ENCODE measurements at places on chromosomes 7 and 10.

DNA sequence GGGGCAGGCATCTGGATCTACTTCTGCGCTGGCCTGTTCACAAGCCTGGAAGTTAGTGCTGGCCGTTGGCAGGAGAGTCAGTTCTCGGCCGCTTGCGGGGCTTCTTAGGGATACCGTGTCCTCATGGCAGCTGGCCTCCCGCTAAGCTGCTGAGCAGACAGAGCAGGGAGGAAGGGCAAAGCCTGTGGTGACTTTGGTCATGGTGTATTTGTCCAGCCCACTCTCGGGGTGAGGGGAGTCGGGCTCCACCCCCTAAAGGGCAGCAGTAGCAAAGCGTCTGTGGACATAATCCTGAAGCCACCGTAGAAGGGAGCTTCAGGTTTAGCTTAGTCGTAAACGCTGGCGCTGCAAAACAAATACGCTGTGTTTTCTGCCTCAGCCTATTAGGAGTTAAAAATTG is 12.2 kb downstream of the UBE3C start:
- no peak for DNase-seq

GRCh38 chr10:123891144-123892071 is at the start of gene CPXM2:
CPXM2 (minus strand) TSS chr10:123891807; CDS start chr10:123891659, 148 bp downstream.
- no peak for DNase-seq

DNA sequence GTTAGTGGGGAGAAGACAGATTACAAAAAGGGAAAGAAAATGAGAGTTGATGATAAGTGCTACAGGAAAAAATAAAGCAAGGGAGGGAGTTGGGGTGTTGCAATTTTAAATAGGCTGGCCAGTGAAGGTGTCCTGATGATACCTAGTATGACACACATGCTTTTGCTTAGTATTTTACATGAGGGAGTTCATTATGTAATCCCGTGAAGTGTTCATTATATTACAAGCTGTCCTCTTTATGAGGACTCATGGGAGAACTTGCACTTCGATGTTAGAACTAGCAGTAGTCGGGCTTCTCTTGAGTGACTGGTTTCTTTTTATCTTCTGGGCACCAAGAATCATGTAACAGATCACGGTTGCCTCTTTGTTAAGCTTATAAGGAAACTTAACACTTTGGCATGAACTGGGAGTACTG is 102.3 kb upstream of the MTPN start:
- no peak for DNase-seq

DNA sequence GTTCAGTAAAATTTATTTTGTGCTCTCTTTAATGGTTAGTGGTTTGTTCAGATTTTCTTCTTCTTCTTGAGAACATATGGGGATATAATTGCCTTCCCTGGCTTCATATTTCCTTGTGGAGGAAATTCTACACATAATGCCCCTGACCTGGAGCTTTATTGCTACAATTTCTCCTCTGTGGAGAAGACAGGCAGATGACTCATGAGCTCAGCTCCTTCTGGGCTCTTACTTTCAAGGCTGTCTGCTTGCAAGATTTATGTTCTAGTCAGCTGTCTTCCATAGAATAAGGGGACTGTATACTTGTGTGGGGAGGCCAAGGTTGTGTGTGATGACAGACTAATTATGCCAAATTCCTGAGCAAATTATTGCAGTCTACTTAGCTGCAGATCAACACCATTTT is 1.6 kb downstream of the LRRD1 start:
- DNase-seq = no peak

DNA sequence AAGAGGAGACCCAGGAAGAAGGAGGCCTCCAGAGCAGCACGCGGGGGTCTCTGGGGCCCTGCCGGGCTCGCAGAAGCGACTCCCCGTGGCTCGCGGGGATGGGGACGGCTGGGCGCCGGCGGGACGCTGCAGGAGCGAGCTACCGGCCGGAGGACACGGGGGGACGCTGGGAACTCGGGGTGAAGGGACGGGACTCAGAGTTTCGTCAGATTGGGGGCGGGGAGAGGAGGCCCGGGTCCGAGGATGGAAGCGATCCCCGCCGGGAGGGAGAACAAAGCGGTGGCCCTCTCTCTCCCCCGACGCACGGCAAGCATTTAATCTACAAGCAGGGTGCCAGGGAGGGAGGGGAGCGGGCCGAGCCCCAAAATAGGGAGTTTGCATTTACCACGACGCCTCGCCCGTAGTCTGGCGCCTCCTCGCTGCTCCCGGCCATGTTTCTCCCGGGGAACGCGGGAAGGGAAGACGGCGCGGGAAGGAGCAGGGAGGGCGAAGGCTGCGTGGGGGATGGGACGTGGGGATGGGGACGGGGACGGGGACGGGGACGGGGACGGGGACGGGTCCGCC is at the start of gene PRTFDC1:
Gene PRTFDC1 (minus strand): TSS at position 464 of the 564 bp plus-strand sequence. CDS start 31 bp downstream, at position 433.
- DNase-seq = peak; percentile 62

- DNase-seq = no peak
These were observed 8.0 kb upstream of the MOGAT3 start for GRCh38 chr7:101208794-101209193.

DNA sequence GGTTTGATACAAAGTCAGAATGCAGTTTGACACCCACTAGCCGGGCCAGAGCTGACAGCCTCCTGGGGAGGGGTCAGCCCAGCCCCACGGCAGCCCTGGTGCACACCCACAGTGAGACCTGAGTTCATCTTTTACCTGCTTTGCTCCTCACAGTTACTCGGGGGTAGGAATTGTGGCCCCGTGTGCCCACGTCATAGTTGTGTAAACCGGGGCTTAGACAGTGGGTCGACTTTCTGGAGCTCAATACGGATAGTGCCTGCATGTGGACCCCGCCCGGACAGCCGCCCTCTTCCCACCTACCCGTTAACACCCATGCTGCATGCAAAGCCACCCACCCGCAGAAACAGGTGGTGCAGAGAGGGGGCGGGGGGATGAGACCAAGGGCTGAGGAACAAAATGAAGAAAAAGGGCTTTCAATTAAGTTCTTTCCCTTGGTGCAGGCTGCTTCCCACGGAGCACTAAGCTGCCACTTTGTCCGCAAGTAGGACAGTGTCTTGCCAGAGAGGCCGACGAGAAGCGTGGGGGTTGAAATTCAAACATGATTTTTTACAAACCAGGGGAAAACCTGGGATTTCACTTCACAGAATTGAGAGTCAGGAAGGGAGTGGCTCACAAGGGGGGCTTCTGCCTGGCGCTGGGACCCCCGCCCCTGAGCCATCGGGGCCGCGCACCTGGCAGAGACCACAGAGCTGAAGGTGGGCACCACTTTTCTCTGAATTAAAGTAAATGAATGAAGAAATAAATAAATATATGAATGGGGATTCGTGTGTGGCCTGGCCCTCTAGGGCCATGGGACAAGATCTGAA is 24.6 kb upstream of the FOXL3 start:
- no peak for DNase-seq

GRCh38 chr7:128215739-128216138 is 25.3 kb upstream of the LEP start:
- DNase-seq = no peak

GRCh38 chr10:123393170-123393569 is 239.0 kb downstream of the BUB3 start:
- DNase-seq = no peak

DNA sequence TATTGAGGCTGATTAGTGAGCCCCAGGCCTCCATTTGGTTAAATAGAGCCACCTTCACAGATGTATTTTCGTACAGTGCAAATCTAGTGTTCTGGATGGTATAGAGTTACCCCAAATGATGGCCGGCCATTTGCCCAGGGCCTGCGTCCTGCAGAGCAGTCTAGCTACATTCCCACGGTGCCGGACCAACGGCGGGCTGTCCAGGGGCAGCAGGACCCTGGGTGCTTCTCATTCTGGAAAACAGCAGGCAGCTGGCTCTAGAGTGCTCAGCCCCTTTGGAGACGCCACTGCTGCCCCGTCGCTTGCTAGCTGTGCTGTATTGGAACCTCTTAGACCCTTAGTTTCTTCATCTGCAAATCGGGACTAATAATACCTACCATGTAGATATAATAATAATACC is 149.1 kb downstream of the RGS10 start:
- DNase-seq = no peak

DNA sequence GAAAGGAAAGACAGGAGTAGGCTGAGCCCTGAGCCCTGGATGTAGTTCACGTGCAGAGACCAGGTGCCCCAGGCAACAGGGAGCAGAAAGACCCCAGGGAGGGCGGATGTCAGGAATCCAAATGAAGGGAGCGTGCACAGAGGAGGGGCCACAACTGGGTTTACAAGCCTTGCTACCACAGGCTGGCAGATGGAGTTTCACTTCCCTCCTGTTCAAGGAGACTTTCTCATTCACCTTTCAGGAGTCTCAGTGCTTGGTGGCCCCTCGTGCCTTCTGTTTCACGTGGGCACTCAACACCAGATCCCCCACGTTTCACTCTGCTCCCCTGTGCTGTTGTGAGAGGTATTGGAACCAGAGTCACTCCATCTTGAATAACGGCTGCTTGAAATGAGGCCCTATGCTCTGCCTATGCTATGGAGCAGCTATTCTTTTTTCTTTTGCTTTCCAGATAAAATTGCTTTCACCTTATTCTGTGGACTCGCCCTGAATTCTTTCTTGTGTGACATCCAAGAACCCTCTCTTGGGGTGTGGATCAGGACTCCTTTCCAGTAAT is 601.4 kb upstream of the IGFBP3 start:
- DNase-seq = no peak

- no peak for DNase-seq
These were observed 74.1 kb downstream of the CRPPA start for GRCh38 chr7:16347066-16347826.

GRCh38 chr10:25125201-25125611 is 49.6 kb upstream of the GPR158 start:
- no peak for DNase-seq

GRCh38 chr10:3781468-3782145 is 3.4 kb downstream of the KLF6 start:
- DNase-seq = no peak

DNA sequence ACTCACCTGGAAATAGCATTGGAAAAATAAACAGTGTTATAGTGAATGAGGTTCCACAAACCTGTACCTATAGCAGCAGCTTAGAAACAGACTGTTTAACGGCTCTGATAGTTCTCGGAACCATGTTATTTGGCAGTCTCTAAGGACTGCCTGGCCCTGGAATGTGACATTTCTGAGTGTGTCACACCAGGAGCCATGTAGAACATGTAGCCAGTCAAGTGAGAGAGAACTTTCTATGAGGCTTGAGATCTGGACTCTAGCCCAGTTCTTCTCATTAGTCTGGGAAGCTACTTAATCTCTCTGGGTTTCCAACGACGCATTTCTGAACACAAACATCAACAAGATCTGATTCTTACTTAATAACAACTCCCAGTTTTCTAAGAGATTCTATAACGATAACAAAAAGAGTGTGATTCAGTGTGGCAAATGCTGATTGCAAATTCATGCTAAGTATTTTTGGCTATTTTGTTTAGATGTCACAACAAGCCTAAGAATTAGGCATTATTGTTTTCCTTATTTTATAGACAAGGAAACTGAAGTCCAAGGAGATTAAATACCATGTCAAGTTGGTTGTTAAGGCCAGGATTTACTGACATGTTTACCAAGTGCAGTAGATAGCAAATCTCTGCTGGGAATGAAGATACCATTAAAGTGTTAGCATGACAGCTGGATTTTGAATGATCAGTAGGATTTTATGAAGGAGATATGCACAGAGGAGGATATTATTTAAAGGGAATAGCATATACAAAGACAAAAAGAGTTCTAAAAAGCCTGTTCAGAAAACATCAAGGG is 47.2 kb downstream of the APBB1IP start:
- no peak for DNase-seq

- no peak for DNase-seq
These were observed 131.3 kb downstream of the FANK1 start for GRCh38 chr10:126027692-126028091.

GRCh38 chr10:75845176-75845947 is 413.9 kb downstream of the LRMDA start:
- no peak for DNase-seq

DNA sequence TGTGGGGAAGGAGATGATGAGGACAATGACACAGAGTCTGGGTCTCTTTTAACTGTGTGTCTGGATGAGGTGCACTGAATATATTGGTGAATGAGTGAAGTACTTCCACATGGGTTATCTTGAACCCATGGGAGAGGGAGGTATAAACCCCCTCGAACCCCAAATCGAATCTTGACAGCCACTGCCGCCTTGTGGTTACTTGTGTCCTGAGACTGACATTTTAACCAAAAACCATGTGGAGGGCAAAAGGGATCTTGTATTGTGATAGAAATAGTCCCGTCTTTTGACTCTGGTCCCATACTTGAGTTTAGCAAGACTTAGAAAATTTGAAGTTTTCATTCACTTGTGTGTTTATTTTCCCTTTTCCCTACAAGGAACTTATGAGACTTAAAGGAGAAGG is 283.3 kb downstream of the PHTF2 start:
- DNase-seq = no peak

GRCh38 chr10:52245547-52245946 is 68.5 kb upstream of the DKK1 start:
- no peak for DNase-seq

GRCh38 chr10:19491166-19491565 is 325.1 kb upstream of the PLXDC2 start:
- DNase-seq = no peak

GRCh38 chr7:264541-265191 is 25.3 kb upstream of the FOXL3 start:
- no peak for DNase-seq

- DNase-seq = no peak
These were observed 3.4 kb downstream of the CLDN3 start for GRCh38 chr7:73766556-73767229.

DNA sequence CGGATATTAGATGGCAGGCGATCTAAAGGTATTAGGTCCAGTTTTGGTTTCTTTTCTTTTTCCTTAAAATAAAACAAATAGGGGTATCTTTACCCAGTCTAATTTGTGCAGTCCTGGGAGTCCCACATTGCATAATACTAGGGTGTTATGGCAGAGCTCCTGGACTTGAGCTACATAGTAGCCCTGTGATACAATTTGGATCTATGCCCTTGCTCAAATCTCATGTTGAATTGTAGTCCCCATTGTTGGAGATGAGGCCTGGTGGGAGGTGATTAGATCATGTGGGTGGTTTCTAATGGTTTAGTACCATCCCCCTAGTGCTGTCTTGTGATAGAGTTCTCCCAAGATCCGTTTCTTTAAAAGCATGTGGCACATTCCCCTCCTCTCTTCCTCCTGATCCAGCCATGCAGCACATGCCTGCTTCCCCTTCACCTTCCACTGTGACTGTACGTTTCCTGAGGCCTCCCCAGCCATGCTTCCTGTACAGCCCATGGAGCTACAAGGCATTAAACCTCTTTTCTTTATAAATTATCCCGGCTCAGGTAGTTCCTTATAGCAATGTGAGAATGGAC is 141.9 kb downstream of the RPS24 start:
- DNase-seq = no peak

- DNase-seq = no peak
These were observed 97.7 kb upstream of the ZPBP start for GRCh38 chr7:50190776-50191175.

GRCh38 chr10:72124989-72125388 is 36.6 kb upstream of the SPOCK2 start:
- no peak for DNase-seq

GRCh38 chr7:78968951-78969350 is 484.5 kb downstream of the MAGI2 start:
- DNase-seq = no peak

GRCh38 chr7:130959743-130960207 is 225.8 kb upstream of the KLF14 start:
- no peak for DNase-seq
